ENCODE measurements at places on chromosomes 4 and X.

- DNase-seq = no peak
Observed at GRCh38 chr4:147303174-147303872, 177.6 kb upstream of the EDNRA start.

DNA sequence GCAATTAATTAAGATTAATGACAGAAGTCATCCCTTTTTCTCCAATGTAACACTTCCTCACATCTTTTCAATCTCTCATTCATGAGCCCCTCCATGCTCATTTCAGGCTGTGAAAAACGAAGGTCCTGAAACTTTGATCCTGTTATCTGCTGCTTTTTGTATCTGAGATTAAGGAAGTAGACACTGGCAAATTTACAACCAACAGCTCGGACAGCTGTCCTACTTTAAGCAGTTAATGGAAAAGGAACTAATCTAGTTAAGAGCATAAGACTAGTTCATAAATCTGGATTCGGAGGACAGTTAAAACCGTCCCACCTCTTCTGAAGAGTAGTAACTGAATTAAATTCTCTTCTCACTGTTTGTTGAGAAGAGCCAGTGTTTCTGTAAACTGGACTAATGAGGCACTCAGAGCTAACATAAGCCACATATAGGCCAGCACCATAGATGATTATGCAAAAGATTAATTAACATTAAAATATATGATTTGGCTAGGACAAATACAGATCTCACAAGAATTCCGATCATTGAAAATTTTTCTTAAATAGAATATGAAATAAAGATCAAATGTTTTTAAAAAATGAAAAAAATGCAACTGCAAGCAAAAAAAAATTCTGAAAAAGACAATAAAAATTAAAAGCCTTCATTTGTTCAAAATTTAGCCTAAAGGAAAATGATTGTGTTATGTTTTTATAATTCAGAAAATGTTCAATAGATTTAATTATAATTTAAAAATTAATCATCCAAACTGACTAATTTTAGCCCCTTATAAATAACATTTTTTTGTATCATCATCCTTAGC, 114.4 kb downstream of the ANTXR2 start:
- DNase-seq = no peak

DNA sequence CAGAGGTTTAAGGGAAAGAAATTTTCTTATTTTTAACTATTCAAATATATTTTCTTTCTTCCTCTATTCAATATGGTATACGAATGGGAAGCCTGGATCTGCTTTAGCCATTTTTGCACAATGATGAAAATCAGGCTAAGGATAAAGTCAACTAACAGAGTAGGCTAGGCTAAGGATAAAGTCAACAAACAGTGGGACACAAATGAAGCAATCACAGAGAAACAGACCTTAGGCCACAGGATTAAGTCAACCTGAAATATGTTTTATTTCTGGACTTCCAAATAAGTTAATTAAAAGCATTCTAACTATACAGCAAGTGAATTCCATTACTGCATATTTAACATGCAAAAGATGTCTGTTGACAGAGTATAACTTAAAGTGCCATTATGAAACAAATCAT, 17.0 kb downstream of the DYNLT3 start:
- no peak for DNase-seq

DNA sequence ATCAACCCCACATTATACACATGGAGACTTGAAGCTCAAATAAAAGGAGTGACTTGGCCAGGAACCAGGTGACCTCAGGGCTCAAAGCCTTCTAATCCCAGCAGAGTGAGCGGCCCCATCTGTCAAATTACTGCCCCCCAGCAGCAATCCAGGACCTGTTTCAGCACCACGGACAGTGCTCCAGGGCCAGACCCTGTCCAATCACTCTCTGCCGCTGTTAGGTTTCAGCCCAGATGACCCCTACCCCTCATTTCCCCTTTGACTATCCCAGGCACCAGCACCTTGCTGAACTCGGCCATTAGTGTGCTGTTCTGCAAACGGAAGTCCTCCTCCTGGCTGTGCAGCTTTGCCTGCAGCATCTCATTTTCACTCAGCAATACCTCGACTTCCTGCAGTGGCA, 5.1 kb downstream of the GRIPAP1 start:
- no peak for DNase-seq

- DNase-seq = no peak
Observed at GRCh38 chr4:154854362-154854761, 73.3 kb downstream of the RBM46 start.

GRCh38 chr4:88975958-88976774, 80.8 kb downstream of the FAM13A start:
- DNase-seq = no peak

GRCh38 chr4:139337612-139338011, 35.3 kb upstream of the NDUFC1 start:
- no peak for DNase-seq

- no peak for DNase-seq
Observed at GRCh38 chr4:159206427-159206871, 103.6 kb downstream of the RAPGEF2 start.

GRCh38 chrX:73817393-73818199, 254.6 kb downstream of the CHIC1 start:
- no peak for DNase-seq

GRCh38 chr4:26821677-26822503, 38.8 kb upstream of the STIM2 start:
- no peak for DNase-seq
